LHCN-M2 (cell line): ENCODE measurements at places on chromosomes 2 and 18. TPM values are rescaled to one million over a fixed set of nuclear protein-coding genes. Genes with fewer than 3 reads are reported as not detected.

Gene PTPRM
- 28.1 TPM in 2 replicates for total RNA-seq

Gene POTEC
- not detected in 2 replicates for total RNA-seq

Gene KRTCAP3
- total RNA-seq: 0.46 TPM in 1 of 2 replicates, not detected in the other

Gene D2HGDH
- total RNA-seq: 12.7 and 13.5 TPM in 2 replicates

Gene AP1S3
- 1.7 and 1.8 TPM in 2 replicates for total RNA-seq

DNA sequence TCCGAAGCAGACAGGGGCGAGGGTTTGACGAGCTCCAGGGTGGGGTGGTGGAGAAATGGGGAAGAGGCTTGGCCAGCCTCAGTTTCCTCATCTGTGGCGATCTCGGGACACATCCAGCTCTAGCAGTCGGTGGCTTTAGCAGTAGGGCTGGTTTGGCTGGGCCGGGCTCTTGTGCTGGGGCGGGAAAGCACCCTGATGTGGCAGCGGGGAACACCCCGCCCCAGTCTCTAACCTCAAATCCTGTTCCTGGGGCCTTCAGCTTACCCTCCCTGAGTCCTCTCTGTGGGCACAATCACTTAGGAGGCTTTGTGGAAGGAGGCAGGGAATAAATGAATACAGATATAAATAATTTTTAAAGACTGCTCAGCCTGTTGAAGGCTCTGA lies 26.5 kb upstream of the MCFD2 start:
- peak; percentile 32 for DNase-seq

DNA sequence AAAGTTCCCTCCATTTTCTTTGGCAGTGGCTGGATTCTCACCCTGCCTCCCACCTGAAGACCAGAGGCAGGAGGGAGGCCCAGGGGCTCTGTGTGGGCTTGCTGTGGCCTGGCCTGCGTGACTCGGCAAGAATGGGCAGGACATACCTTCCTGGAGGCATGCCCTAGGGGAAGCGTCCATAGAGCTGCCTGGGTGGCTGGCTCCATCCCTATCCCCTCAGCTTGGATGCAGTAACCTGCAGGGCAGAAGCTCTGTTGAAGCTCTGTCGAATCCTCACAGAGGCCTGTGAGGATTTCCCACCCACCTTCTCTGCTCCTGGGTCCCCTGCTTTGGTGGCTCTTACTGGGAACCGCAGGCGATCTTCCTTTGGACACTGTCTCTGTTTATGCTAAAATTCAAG lies 1.3 kb upstream of the PRSS56 start:
- no peak for DNase-seq

DNA sequence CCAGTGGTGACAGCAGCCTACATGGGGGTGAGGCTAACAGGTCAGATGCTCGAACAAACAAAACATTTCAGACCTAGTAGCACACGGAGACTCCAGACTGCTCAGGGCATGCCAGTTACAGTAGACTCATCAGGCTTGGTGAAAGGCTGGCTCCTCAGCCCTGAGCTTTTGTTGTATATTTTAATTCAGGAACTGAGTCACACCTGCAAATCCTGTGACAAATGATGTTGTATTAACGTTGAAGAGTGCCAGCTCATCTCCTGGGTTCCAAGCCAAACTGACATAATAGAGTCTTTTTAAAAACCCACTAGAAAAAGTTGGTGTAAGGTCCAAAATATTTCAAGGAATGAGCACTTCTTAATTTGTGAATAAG lies 65.3 kb downstream of the C1D start:
- peak; percentile 78 for DNase-seq

GRCh38 chr2:97769308-97769707 lies 55.9 kb downstream of the ZAP70 start:
- DNase-seq: no peak

DNA sequence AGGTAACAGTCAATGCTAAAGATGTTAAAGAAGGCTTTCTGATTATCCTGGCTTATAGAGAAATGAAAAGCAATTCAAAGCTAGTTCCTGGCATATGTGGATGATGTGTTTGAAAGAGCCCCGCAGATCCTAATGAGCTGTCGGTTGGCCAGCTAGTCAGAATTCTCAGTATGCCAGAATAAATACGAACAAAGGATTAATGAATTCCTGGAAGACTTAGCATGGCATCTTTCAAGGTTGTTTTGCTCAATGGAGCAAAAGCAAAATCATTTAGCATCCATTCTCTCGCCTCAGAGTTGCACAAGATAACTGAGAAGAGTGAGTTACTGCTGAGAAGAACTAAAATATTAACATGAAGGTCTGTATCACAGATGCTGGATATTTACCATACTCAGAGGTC lies 307.6 kb downstream of the RIT2 start:
- no peak for DNase-seq

DNA sequence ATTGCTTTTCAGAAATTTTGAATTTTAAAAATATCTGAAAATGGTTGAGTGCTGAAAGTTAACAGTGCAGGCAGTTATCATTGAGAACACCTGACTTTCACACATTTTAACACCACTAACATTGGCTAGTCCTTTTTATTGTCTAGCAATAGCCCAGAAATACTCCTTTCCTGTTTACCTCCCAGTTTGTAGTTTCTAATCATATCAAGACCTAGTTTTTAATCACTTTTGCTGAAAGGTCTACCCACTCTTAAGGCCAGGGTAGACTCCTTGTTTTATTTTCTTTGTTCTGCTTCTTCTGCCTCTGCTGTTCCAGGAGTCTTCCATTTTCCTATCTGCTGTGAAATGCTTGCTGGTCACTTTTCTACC lies 72.1 kb downstream of the UBE2E3 start:
- DNase-seq: no peak
